ENCODE measurements at places on chromosomes 7 and 10.

- no peak for DNase-seq
These were observed 35.8 kb upstream of the BHLHA15 start for GRCh38 chr7:98175260-98175940.

DNA sequence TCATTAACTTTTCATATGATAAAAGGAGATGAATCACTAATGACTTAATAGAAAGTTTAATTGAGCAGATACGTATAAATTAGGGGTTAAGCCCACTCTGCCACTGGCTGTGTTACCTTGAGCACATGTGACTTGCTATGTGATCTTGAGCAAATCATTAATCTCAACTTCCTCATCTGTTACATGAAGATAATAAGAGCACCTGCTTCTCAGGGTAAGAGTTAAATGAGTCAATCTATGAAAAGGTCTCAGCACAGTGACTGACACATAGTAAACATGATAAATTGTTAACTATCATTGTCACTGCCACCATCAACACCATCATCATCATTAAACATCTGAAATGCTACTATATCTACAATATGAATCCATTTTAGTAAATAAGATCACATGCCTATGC, 110.8 kb downstream of the TPK1 start:
- DNase-seq, result no peak

GRCh38 chr10:132361581-132362101, 29.6 kb downstream of the LRRC27 start:
- no peak for DNase-seq

DNA sequence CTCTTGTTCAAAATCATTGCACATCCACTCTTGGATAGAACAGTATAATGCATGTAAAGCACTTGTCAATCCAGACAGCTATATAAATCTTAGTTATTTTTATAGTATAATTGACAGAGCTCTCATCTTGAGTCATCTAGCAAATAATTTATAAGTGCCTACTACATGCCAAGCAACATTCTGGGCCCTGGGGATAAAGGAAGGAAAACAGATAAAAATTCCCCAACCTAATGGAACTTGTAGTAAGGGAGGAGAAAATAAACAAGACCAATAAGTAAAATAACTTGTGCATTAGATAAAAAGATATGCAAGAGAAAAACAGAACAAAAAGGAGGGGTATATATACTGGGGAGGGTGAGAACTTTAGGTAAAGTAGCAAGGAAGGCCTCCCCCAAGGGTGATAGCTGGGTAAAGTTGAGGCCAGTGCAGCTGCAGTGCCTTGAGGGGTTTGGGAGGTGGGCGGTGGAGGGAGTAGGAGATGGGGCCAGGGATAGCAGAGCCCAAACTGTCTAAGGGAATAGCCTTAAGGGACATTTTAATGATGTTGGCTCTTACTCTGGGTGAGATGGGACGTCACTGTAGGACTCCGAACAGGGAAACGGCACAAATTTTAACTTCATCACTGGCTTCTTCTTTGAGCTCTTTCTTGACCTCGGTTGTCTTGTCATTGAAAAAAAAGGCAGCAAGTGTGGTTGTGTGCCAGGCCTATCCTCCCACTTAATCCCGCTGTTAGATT, 79.3 kb upstream of the SEC61G start:
- no peak for DNase-seq

DNA sequence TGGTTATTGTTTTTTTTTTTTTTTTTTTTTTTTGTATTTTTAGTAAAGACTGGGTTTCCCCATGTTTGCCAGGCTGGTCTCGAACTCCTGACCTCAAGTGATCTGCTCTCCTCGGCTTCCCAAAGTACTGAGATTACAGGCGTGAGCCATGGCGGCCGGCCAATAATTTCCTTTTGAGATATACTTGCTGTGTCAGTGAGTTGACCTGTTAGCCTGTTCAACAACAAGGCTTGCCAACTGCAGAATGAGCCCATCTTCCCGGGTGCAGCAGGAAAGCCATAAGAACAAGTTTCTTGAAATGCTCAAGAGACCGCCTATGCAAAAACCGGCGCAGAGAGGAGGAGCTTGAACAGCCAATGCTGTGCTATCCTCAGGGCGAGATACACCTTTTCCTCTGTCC, 112.5 kb downstream of the PRPF18 start:
- DNase-seq, result no peak
